ENCODE measurements at places on chromosomes 5 and 9. TPM values are rescaled to one million over a fixed set of nuclear protein-coding genes. Genes with fewer than 3 reads are reported as not detected.

PCDHB15 gene
- polyA plus RNA-seq = 0.10 TPM

PCDHB14 gene
- not detected for polyA plus RNA-seq

DMAC1 gene
- 9.8 TPM for polyA plus RNA-seq

PCDHA10 gene
- not detected for polyA plus RNA-seq

ZFYVE16 gene
- polyA plus RNA-seq = 6.1 TPM

ACTBL2 gene
- polyA plus RNA-seq = not detected

SMIM33 gene
- not detected for polyA plus RNA-seq

GABRA1 gene
- not detected for polyA plus RNA-seq

S1PR3 gene
- 0.07 TPM for polyA plus RNA-seq

EGFL7 gene
- polyA plus RNA-seq = not detected

PCDHGB4 gene
- 0.06 TPM for polyA plus RNA-seq

HTR1A gene
- polyA plus RNA-seq = not detected

FOXD4L6 gene
- polyA plus RNA-seq = not detected

PCDHB13 gene
- not detected for polyA plus RNA-seq

SPOCK1 gene
- polyA plus RNA-seq = not detected

CSF1R gene
- 2.5 TPM for polyA plus RNA-seq

ADGRD2 gene
- not detected for polyA plus RNA-seq

CRHBP gene
- 0.75 TPM for polyA plus RNA-seq

EGFLAM gene
- polyA plus RNA-seq = not detected

ARID3C gene
- not detected for polyA plus RNA-seq

GKAP1 gene
- 2.7 TPM for polyA plus RNA-seq

MTREX gene
- polyA plus RNA-seq = 7.9 TPM

SPATA31D4 gene
- polyA plus RNA-seq = not detected

KCNN2 gene
- polyA plus RNA-seq = not detected

JAKMIP2 gene
- polyA plus RNA-seq = 1.0 TPM

CD72 gene
- 436 TPM for polyA plus RNA-seq

PTPRD gene
- not detected for polyA plus RNA-seq

RAD23B gene
- 36.8 TPM for polyA plus RNA-seq

ZDHHC11 gene
- 0.69 TPM for polyA plus RNA-seq

CCL28 gene
- polyA plus RNA-seq = 18.7 TPM

MYMK gene
- not detected for polyA plus RNA-seq

ARHGEF37 gene
- 0.06 TPM for polyA plus RNA-seq

SLC4A9 gene
- 0.10 TPM for polyA plus RNA-seq

CNTNAP3B gene
- not detected for polyA plus RNA-seq

FCHSD1 gene
- polyA plus RNA-seq = 247 TPM

CLIC3 gene
- 2.1 TPM for polyA plus RNA-seq

PCDHGA8 gene
- polyA plus RNA-seq = 0.21 TPM

TSPAN17 gene
- polyA plus RNA-seq = 24.6 TPM

SCGB3A1 gene
- not detected for polyA plus RNA-seq

PTGS1 gene
- polyA plus RNA-seq = 14.6 TPM
